ENCODE measurements at places on chromosomes 3 and 15. TPM values are rescaled to one million over a fixed set of nuclear protein-coding genes. Genes with fewer than 3 reads are reported as not detected.
A peak's percentile ranks its signal among the peaks of the same experiment; 100 is the strongest.

DNA sequence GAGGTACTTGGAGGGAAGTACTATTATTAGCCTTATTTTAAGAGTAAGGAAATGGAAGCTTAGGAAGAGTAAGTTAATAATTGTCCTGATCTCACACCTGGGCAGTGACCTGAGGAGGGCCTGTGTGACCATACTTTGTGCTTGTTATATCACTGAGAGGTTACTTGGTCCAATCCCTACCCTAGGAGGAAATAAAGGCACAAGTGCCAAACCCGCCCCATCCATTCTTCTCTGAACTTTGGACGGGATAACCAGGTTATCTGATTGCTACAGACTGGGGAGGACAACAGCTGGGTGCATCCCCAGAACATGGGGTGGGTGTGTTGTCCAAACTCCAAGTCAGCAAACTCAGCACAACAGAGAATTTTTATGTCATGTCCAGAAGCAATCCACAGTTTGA is 77.7 kb upstream of the NR2E3 start:
- no peak for DNase-seq

DNA sequence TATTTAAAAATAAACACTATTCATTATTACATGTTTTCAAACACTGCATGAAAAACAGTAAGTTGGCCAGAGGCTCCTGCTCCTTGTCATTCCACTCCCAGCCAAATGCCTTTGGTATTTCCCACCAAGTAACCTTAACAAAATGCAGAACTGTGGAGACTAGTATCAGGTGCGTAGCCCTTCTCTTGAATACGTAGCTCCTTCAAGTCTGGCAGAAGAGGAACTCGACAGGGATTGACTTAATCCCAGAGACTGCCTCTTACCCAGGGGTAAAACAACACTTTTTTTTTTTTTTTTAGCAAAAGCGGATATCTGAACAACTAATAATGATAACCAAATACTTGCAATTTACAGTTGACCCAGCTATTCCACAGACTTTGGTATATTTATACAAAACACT is 738 bp downstream of the COMMD2 start:
- peak; percentile 7 for DNase-seq

- DNase-seq, result no peak
These were observed 463.1 kb upstream of the NECTIN3 start for GRCh38 chr3:110608566-110608965.

DNA sequence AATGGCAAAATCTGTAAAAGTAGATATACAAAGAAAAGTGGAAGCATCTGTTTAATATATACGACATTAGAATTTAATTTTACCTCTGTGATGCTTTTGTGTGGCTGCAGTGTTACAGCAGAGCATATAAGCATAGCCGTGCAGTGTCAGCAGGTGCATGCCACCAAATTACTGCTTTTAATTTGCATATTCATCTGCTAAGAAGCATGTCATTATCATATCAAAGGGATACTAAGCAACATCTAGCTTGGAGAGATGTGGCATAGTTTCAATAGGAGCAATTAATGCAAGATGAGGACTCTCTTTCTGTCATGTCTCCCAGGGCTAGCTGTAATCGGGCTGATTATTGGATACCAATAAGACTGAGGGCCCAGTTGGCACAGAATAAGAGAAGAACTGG is 214.4 kb upstream of the SOX2 start:
- DNase-seq, result no peak

DNA sequence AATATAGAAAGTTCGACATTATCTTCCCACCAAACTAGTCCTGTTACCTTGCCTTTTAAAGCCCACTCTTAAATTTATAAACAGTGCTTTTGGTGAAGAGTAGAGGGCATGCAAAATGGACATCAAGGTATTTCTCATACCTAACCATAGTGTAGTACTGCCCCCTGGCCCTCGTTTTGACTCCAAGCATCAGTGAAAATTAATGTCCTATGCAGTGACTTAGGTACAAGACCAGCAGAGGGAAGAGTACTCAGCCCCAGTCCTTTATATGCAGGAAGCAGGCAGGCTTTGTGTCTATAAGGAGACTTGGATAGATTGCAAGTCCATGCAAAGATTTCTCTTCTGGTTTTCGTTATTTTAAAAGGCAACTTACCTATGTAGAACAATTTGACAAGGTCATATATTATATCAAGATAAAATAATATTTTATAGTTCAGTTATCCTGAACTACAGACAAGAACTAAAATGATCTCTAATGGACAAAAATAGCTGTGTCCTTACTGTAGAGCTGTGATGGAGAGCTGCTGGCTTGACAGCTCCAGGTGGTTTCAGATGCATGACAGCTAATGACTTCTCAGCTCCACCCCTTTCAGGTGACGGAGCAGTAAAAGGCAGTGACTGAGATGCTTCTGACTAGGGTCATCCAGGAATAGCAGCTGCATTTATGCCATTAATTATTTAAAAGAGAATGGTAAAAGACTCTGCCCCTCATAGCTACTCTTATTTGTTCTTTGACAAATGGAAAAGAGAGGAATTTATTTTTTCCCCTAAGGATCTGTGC is 646.1 kb downstream of the SQOR start:
- peak; percentile 23 for DNase-seq

- no peak for DNase-seq
These were observed 685.3 kb downstream of the GRM7 start for GRCh38 chr3:7546253-7546652.

Gene GOLGA6L10
- polyA plus RNA-seq, result 0.10 TPM

DNA sequence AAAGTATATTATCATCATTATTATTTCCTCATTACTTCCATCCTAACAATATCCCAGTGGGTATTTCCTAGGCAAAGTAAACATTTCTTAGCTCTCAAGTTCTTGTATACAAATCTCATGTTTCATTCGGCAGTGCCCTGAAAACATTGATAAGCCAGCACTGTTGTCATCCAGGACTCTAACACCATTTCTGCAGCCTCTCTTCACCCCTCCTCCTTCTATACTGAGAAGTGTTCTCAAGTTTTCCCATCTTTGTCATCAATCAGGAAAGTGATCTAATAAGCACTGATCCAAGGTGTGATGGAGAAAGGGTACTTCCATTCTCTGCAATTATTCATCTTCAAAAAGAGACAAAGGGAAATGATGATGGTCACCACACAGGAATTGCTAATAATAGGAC is 168.4 kb upstream of the CCDC54 start:
- no peak for DNase-seq

- peak; percentile 36 for DNase-seq
These were observed 46.0 kb downstream of the KLHL25 start for GRCh38 chr15:85748729-85749128.

DNA sequence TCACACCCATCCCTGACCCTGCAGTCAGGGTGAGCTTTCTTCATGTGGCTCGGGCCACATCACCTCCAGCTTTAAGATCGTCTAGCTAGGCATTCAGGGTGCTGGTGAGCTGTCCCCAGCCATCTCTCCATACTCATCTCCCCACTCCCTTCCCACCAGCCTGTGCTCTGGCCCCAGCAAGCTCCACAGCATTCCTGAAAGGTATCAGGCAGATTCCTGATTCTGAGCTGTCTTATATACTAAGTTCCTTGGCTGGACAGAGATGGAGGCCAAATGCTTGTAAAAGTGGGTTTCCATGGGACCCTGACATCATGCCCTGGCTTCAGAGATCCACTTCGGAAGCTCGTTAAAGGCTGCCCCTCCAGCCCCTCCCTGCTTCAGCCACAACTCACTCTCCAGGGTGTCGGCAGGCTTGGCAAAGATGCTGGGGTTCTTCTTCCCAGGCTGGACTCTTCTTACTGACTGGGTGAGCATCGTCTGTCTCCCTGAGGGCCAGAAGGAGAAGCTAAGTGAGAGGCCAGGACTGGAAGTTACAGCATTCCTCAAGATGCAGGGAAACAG is 3.9 kb downstream of the CILP start:
- no peak for DNase-seq
